ENCODE measurements at places on chromosomes 12 and 14. TPM values are rescaled to one million over a fixed set of nuclear protein-coding genes. Genes with fewer than 3 reads are reported as not detected.

Gene SLCO1C1
- 1.6 TPM for total RNA-seq

Gene KMT2D
- 86.1 TPM for total RNA-seq

Gene METAP2
- 111 TPM for total RNA-seq

Gene RAD9B
- not detected for total RNA-seq

GRCh38 chr14:59638885-59639284 lies 62.3 kb upstream of the CCDC175 start:
- H3K4me3 ChIP-seq = no peak overlapping the region
- no peak for DNase-seq
- no peaks in the 10 kb centered on the region for H3K27me3 ChIP-seq

GRCh38 chr14:70567791-70568190 lies 32.7 kb downstream of the MED6 start:
- peaks cover 22% of the 10 kb centered on the region for H3K36me3 ChIP-seq
- peak; percentile 92 for DNase-seq
- peaks cover 16% of the 10 kb centered on the region for H3K4me1 ChIP-seq
- no peaks in the 10 kb centered on the region for H3K27me3 ChIP-seq
- H3K4me3 ChIP-seq = no peak overlapping the region

- no peaks in the 10 kb centered on the region for H3K36me3 ChIP-seq
- no peak for DNase-seq
- no peak overlapping the region for H3K27ac ChIP-seq
Measured at GRCh38 chr12:69666798-69667197, 32.3 kb downstream of the BEST3 start.

GRCh38 chr14:24058951-24059475 lies 7.2 kb downstream of the CARMIL3 start:
- no peaks in the 10 kb centered on the region for H3K27me3 ChIP-seq
- DNase-seq = peak; percentile 26
- no peak overlapping the region for H3K4me3 ChIP-seq
- no peaks in the 10 kb centered on the region for H3K36me3 ChIP-seq
- no peaks in the 10 kb centered on the region for H3K4me1 ChIP-seq

DNA sequence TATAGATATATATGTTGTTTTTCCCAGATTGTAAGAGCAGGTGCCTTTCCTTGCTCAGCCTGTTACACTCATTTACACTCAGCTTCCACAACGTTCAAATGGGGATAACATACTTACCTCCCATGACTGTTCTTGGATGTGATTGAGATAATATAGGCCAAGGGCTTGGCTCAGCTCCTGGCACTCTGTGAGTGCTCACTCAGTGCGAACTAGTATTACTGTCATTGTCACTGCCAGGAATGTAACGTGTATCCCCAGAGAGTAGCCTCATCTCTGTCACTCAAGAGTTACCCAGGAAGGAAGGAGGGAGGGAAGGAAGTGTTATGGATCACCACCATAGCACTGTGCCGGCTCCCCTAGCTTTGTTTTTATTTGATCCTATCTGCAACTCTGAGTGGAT lies 307.9 kb downstream of the PDZRN4 start:
- DNase-seq = no peak
- no peaks in the 10 kb centered on the region for H3K27me3 ChIP-seq
- no peak overlapping the region for H3K27ac ChIP-seq
- H3K4me3 ChIP-seq = no peak overlapping the region
- H3K36me3 ChIP-seq = no peaks in the 10 kb centered on the region

GRCh38 chr12:110307372-110307771 lies 26.3 kb downstream of the ATP2A2 start:
- H3K4me1 ChIP-seq = no peaks in the 10 kb centered on the region
- H3K27ac ChIP-seq = no peak overlapping the region
- no peak for DNase-seq
- H3K27me3 ChIP-seq = no peaks in the 10 kb centered on the region

- H3K36me3 ChIP-seq = no peaks in the 10 kb centered on the region
- no peak for DNase-seq
- H3K27ac ChIP-seq = no peak overlapping the region
- H3K27me3 ChIP-seq = no peaks in the 10 kb centered on the region
Measured at GRCh38 chr12:60421741-60422140, 825.9 kb downstream of the SLC16A7 start.

DNA sequence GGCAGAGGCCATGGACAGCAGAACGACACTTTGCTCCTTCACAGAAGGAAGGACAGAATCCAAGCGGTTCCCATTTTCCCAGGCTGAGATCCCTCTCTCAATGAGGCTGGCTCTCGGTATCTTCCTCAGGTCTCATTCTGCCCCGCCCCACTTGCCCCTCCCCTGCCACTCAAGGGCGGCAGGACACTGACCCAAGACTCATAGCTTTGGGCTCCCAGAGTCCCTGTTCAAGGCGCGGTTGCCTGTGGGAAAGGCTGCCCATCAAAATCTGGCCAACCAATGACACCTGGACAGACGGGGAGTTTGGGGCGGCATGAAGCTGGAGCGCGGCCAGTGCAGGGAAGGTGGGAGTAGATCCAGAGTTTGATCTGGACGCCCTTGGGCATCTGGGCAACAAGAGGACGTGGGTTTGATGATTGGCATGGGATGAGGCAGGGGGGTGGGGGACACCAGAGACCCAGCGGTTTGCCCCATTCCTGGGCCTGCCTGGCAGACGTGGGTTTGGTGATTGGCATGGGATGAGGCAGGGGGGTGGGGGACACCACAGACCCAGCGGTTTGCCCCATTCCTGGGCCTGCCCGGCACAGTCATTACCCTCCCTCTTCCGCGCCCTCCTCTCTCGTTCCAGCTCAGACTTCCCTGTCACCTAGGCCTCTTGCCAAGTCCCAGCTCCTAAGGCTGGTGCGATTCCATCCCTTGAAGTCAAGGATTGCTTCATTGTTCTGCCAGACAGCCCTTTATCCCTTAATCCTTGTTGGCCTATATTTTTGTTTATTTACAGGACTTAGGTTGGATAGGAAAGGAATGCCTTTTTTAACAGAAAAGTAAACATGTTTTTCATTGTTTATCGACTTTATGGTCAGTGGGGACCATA lies 92.1 kb downstream of the NINJ2 start:
- no peaks in the 10 kb centered on the region for H3K36me3 ChIP-seq
- peak overlapping the region; percentile 63 for H3K27ac ChIP-seq
- peak; percentile 80 for DNase-seq
- H3K4me3 ChIP-seq = peak overlapping the region; percentile 92
- H3K27me3 ChIP-seq = no peaks in the 10 kb centered on the region
- peaks cover 7% of the 10 kb centered on the region for H3K4me1 ChIP-seq

Data from GM23338 (cell line).